ENCODE measurements at places on chromosomes 3 and 15.

GRCh38 chr3:188287762-188288505 is 134.0 kb downstream of the LPP start:
- DNase-seq: no peak

- DNase-seq: no peak
These were observed 554 bp upstream of the COMMD4 start for GRCh38 chr15:75335313-75335704.

DNA sequence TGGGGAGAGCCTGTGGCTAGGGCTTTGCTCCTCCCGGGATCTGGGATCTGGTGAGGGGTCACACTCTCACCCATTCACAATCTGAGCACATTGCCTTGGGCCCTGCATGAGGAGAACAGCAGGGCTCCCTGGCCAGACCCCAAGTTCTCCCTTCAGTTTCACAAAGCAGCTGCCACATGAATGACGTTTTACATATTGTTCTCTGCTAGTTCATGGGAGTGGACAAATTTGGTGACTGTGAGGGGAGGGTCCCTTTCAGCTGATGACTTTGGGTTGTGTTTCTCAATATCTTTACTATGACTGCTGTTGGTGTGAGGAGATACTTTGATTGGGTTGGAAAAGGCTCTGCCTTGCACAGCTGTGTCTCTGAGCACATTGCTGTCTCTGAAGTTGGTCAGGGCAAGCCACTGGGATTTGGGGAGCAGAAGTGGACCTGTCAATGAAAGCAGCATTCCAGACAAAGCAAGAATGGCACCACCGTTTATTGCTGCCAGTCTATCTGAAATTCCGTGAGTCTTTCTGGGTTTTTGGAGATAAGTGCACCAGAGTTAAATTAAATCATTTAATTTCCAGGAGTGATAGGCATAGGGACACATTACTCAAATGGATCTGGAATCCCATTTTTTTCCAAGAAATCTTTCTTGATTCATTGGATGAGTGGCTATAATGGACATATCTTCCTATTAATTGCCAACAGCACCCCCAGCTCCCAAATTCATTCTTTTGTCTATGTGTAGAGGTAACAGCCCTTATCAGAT is 10.3 kb downstream of the TIMP4 start:
- no peak for DNase-seq

GRCh38 chr3:42937334-42937733 is 31.4 kb downstream of the ZNF662 start:
- DNase-seq: no peak

- DNase-seq: no peak
These were observed 347.3 kb downstream of the ZBTB20 start for GRCh38 chr3:114799816-114800215.

- no peak for DNase-seq
These were observed 13.5 kb downstream of the SNX33 start for GRCh38 chr15:75661100-75661755.

DNA sequence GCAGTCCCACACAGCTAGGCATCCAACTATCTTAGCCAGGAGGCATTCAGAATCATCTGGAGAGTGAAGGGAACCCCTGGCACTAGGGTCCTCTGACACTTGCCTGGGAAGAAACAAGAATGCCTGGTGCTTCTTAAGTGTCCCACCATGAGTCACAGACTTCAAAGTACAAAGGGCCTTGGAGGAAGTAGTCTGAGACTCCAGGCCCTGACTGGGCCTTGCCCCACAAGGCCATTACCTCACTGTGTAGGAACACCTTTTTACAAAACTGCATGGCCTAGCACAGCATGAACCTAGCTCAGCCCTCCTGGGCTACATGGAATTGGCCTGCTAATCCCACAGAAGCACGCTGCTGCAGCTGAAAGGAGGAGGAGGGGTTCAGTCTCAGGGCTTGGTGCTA is 104.5 kb upstream of the SLCO2A1 start:
- no peak for DNase-seq

- peak; percentile 59 for DNase-seq
These were observed 110.8 kb downstream of the TBC1D2B start for GRCh38 chr15:77966540-77967234.

DNA sequence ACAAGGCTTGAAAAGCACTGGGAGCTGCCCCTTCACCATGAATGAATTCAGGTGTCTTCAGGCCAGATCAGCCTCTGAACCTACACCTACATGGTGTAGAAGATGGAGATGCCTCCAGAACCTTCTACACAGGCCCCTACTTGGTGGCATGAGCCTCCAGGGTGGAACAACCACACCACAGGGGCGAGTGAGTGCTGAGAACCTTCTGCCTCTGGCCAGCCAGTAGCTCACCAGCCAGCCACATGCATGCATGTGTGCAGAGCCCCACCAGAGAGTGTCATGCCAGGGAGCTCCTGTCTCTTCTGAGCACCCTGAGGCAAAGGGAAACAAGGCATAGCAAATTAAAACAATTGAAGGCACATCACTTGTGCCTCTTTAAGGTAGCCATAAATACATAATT is 161.8 kb upstream of the TOPAZ1 start:
- no peak for DNase-seq

DNA sequence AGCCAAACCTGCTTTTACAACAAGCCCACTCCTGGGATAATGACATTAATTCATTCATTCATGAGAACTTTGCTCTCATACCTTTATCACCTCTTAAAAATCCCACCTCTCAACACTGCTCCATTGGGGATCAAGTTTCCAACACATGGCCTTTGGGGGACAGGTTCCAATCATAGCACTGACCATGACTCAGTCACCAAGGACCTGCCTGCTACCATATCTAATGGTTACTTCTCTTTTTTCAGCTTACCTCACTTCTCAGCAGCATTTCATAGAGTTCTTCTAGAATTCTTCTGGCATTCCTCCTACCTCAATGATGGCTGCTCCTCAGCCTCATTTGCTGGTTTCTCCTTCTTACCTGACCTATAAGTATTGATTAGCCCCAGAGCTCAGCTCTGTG is 36.9 kb upstream of the RYK start:
- DNase-seq: no peak

DNA sequence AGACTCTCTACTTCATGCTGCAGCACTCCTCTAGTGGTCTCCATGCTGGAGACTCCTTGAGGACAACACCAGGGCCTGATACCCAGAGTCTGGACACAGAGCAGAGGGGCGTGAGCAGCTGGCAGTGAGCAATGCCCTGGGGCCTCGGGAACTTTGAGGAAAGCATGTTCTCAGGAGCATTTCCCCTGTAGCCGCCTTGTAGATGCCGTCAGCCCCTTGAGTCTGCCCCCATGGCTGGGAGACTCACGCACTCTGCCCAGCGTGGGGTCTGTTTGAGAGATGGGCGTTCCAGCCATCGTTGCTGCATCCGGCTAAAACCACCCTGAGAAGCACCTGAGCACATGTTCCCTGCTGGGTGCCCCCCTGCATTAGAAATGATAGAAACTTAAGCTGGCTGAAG is 56.8 kb downstream of the PLXNA1 start:
- no peak for DNase-seq

DNA sequence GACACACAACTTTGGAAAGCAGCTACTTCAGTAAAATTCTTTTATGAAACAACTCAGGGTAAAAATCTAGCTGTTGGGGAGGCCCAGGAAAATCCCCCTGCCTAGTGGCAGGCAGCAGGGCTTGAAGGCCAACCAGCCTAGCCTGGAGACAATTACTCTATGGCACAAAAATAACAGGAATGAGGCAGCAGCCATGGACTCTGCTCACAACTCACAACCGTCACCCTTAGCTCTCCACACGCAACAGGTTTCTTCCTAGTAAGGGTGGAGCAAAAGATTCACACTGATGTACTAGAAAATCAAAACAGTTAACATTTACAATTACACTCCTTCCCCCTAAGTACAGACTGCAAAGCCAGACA is 530 bp upstream of the FBXL22 start:
- DNase-seq: no peak

- DNase-seq: no peak
These were observed 162.1 kb downstream of the FOXP1 start for GRCh38 chr3:71421475-71421819.

GRCh38 chr3:27718459-27718858 is 3.7 kb downstream of the EOMES start:
- no peak for DNase-seq

GRCh38 chr3:18208856-18209255 is 216.3 kb downstream of the SATB1 start:
- peak; percentile 4 for DNase-seq

- DNase-seq: no peak
These were observed 230.5 kb upstream of the PROK2 start for GRCh38 chr3:72015463-72015862.

DNA sequence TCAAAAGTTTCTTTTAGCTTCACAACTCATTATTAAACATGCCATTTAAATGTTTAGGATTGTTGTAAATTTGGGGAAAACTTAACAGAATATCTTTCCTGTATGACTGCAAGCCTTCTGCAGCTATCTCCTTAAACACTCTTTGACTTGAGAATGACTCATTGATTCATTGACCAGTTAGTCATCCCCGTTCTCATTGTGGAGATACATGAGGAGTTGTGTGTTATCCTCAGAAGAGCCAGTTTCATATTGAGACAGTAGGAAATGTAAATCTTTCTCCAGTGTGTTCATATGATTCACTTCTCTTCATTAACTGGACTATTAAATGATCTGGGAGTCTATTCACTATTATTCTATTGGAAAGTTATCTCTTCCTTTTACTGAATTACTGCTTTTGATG is 83.0 kb downstream of the CRYGS start:
- no peak for DNase-seq

DNA sequence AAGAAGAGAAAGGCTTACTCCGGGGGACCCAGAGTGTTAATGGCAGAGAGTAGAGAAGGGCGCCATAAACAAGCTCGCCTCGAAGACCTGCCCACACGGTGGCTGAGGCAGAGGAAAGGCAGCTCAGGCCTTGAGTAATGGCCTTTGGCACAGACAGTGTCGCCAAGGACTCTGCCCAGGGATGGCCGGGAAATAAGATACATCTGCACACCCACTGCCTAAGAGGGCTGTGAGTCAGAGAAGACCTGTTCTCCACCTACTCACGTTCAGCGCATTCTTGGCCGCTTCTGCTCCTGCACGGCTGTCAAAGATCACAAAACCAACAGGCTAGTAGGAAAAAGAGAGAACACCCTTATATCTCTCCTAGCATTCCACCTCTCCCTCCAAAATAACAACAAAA is 26.2 kb downstream of the RBPMS2 start:
- no peak for DNase-seq

GRCh38 chr3:63798544-63798943 is 20.6 kb upstream of the C3orf49 start:
- DNase-seq: no peak

- DNase-seq: no peak
These were observed 15.7 kb downstream of the MEIS2 start for GRCh38 chr15:37084602-37085001.

DNA sequence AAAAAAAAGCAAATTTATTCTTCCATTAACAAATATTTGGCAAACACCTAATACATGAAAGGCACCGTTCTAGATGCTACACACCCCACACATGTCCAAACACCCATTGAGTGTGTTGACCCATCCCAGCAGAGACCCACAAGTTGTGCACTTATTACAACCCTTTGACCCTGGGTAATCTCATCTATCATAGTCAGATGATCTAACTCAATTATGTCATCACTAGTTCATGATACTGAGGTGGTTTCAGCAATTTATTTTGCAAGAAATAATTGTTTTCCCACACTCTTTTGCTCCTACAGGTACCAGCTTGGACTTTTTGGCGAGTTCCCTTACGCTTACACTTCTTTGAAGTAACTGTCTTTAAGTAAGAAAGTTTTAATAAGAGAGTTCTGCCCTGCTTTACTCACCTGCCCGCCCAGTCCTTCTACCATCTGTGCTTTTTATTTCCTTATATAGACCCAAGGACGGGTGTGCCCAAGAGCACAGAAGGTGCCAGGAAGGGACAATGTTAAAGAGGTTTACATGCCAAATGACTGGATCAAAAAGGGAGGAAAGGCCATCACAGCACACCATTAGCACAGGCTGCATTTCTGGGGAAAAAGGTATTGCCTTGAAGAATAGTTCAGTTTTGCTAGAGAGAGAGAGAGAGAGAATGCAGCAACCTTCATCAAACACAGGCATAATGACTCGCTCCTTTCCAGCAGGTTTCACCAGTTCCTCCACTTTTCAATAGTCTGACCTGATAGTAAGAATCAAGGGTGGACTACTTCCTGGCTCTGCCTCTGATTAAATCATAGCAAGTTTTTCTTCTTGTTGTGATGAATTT is 54.5 kb upstream of the ATP11B start:
- no peak for DNase-seq

GRCh38 chr15:77481670-77482069 is 61.0 kb downstream of the HMG20A start:
- DNase-seq: no peak

GRCh38 chr15:81758818-81759284 is 287.0 kb downstream of the MEX3B start:
- DNase-seq: no peak

DNA sequence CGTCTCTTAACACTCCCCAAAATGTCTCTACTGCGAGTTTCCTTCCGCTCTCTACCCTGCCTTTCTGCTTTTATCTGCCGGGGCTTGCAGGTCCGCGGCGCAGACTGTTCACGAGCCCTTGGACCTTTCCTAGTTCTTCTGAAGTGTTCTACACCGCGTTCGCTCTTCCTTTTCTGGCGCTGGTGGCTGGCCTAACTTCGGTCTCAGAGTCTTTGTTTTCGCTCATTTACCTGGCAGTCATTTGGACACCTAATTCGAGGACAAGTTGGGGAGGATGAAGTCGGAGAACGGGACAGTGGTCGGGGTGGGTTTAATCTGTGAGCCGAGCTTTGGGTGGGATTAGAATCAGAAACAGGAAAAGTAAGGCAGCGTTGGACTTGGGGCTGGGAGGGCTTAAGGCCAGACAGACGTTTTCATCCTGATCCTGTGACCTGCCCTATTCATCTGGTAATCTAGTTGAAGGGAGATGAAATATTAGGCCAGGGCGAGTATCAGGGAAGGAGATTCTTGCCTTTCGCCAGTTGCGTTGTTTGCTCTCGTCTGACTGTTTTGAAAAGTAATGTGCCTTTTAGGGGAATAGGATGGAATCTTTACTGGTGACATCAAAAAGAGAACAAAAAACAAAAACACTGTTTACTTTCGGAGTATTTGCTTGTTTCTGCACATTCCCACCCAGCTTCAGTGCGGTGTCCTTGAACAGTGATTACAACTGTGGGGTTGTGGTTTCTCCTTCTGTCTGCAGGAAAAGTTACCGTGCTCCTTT is 1.8 kb downstream of the DIPK2A start:
- DNase-seq: peak; percentile 81

GRCh38 chr3:169400874-169401273 is 262.6 kb downstream of the MECOM start:
- no peak for DNase-seq

- no peak for DNase-seq
These were observed 22.9 kb upstream of the SMAD6 start for GRCh38 chr15:66679061-66679656.

GRCh38 chr3:104460477-104461406 is 906.0 kb upstream of the ALCAM start:
- no peak for DNase-seq

DNA sequence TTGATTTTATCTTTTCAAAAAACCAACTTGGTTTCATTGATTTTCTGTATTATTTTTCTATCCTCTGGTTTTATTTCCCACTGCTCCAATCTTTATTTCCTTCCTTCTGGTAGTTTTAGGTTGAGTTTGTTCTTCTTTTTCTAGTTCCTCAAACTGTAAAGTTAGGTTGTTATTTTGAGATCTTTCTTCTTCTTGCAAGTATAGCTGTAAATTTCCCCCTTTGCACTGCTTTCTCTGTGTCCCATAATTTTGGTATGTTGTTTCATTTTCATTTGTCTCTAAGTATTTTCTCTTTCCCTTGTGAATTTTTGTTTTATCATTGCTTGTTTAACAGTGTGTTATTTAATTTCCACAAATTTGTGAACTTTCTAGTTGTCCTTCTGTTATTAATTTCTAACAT is 120.0 kb downstream of the PLD1 start:
- no peak for DNase-seq

GRCh38 chr3:181941250-181941649 is 229.5 kb downstream of the SOX2 start:
- DNase-seq: no peak

Data from CD4-positive, alpha-beta T cell treated with Interleukin-12 subunit alpha and Interleukin-12 subunit beta, for 1 hour (primary cell).